ENCODE measurements at places on chromosomes 11 and 22. TPM values are rescaled to one million over a fixed set of nuclear protein-coding genes. Genes with fewer than 3 reads are reported as not detected.

- H3K4me1 ChIP-seq: no peaks in the 10 kb centered on the region
- no peaks in the 10 kb centered on the region for H3K27me3 ChIP-seq
- H3K36me3 ChIP-seq: no peaks in the 10 kb centered on the region
- DNase-seq: no peak
Observed at GRCh38 chr11:69588270-69588669, 52.7 kb upstream of the CCND1 start.

GRCh38 chr11:106031936-106032335, 9.9 kb upstream of the MSANTD4 start:
- H3K27me3 ChIP-seq: no peaks in the 10 kb centered on the region
- H3K36me3 ChIP-seq: no peaks in the 10 kb centered on the region
- no peak overlapping the region for H3K27ac ChIP-seq

DNA sequence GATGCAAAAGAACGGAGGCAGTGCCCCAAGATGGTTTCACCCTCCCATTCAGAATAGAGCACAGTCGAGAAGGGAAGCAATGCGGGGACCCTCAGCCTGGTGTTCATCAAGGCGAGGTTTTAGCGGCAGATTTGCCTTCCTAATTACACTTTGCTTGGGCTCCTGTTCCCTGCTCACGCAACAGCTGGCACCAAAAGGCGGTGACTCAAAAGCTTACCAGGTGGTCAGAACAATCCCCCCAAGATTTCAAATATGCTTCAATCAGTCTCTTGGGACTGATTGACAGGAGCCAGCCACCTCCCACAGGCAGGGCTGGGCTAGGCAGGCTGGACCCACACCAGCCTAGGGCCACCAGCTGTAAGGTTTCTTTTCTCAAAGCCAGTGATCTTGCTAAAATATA, 14.2 kb downstream of the IGSF9B start:
- H3K4me1 ChIP-seq: no peaks in the 10 kb centered on the region
- H3K27ac ChIP-seq: no peak overlapping the region
- no peak for DNase-seq
- H3K27me3 ChIP-seq: no peaks in the 10 kb centered on the region

- no peak for DNase-seq
- no peak overlapping the region for H3K27ac ChIP-seq
- H3K36me3 ChIP-seq: no peaks in the 10 kb centered on the region
- H3K4me1 ChIP-seq: no peaks in the 10 kb centered on the region
- peaks cover 34% of the 10 kb centered on the region for H3K27me3 ChIP-seq
Observed at GRCh38 chr22:31288496-31289240, 3.6 kb downstream of the PIK3IP1 start.

Gene FAT3
- total RNA-seq: 24.9 TPM

Gene TNKS1BP1
- total RNA-seq: 73.8 TPM

DNA sequence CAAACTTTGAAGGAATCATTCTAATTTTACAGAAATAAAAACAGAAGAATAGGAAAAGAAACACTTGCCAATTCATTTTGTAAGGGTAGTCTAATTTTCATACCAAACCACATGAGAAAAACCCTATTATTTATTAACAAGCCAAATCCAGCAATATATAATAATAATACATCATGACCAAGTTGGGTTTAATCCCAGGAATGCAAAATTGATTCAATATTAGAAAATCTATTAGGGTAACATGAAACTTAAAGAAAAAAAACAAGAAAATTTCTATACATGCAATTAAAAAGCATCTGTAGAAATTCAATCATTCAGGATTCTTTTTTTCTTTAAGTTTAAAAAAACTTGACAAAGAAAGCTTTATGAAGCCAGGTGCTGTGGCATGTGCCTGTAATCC, 16.8 kb downstream of the MAPK1 start:
- H3K27me3 ChIP-seq: no peaks in the 10 kb centered on the region
- H3K36me3 ChIP-seq: peaks cover 20% of the 10 kb centered on the region
- H3K27ac ChIP-seq: no peak overlapping the region
- H3K4me3 ChIP-seq: no peak overlapping the region
- H3K4me1 ChIP-seq: no peaks in the 10 kb centered on the region

Gene ARHGAP8
- 51.3 TPM for total RNA-seq

DNA sequence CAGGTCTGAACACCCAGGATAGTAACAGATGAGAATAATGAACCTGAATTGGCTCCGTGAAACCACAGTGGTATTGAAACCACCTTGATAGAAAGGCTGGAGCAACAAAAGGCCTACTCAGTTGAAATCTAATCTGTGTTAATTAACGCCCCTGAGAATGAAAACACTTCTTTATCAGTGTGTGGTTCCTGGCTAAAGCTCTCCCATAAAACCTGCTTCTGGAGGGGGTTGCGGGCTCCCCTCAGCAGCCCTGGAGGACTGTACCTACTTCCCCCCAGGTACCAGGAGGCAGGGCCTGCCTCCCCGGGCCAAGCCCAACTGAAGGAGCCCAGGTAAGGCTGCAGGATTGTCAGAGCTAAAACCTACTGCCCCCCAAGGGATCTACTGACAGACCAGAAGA, 54.6 kb downstream of the PLEKHA7 start:
- H3K4me1 ChIP-seq: peaks cover 39% of the 10 kb centered on the region
- no peak for DNase-seq
- H3K27ac ChIP-seq: no peak overlapping the region
- peak overlapping the region; percentile 52 for H3K4me3 ChIP-seq
- H3K36me3 ChIP-seq: no peaks in the 10 kb centered on the region

DNA sequence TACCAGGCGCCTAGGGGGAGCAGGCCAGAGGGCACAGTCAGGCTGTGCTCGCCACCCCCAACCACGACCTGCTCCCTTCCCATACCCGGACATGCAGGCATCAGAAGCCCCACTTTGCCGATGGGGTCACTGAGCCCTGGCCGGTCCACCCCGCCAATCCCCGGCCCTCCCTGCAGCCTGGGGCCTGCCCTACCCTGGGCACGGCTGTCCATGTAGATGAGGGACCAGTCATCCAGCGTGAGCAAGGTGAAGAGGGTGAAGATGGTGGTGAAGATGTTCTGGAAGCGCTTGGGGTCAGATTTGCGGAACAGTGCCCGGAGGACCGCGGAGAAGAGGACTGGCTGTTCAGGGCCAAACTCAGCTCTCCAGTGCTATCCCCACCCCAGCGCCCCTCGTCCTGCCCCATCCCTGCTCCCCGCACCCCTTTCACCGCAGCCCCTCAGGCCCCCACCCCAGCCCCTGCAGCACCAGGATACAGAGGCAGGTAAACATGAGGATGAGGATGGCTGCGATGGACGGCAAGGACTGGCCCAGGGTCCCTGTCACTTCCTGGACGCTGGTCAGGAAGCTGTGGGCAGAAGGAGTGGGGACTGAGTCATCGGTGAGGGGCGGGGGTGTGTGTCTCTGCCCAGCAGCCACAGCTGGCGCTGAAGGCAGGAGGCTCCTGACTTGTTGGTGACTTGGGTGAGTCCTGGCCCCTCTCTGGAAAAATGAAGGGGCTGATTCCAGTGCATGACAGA, 5.5 kb downstream of the CATSPER1 start:
- no peaks in the 10 kb centered on the region for H3K4me1 ChIP-seq
- no peak overlapping the region for H3K27ac ChIP-seq
- no peaks in the 10 kb centered on the region for H3K36me3 ChIP-seq
- peaks cover 6% of the 10 kb centered on the region for H3K27me3 ChIP-seq
- H3K4me3 ChIP-seq: no peak overlapping the region
- DNase-seq: no peak
